ENCODE measurements at places on chromosomes 3 and 15.

DNA sequence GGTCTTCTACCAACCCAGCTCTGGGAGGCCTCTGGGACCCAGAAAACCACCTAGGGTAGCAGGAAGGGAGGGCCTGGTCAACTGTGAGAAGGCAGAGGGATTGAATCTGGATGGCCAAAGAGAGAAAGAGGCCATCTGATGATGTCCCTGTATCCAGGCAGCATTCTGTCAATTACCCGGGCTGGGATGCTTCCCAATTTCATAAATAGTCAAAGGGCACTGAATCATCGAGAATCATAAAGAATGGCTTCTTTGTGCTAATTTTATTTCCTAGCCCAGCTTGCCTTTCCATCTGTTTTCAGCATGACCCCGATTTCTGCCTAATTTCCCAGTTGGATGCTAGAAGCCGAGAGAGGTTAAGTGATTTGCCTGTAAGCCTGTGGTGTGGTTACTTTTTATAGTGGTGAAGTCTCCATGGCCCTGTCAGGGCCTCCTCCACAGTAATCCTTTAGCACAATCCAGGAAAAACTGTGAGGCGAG lies 129.2 kb downstream of the FAM43A start:
- no peak for DNase-seq

GRCh38 chr3:37625051-37625450 lies 236.6 kb upstream of the CTDSPL start:
- no peak for DNase-seq

DNA sequence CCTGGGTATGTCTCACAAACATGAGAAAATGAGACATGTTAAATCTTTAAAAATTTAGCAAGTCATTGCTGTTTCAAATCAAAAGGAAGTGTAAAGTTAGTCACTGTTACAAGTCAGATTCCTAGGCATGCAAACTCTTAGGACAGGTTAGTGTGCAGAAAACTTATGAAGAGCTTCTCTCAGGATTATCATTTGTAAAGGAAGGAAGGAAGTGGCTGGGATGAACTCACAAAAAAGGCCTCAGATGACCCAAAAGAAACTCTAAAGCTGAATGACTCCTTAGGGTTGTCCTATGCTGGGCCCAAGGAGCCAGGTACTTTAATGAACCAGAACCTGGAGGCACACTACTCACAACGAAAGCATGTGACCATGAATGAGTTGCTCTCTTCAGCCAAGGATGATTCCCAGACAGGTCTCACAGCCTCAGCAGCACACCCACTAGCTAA lies 25.0 kb downstream of the MSL2 start:
- DNase-seq: no peak

GRCh38 chr3:188453431-188454384 lies 299.8 kb downstream of the LPP start:
- no peak for DNase-seq

- DNase-seq: no peak
Measured at GRCh38 chr3:195285372-195285771, 14.4 kb upstream of the XXYLT1 start.

DNA sequence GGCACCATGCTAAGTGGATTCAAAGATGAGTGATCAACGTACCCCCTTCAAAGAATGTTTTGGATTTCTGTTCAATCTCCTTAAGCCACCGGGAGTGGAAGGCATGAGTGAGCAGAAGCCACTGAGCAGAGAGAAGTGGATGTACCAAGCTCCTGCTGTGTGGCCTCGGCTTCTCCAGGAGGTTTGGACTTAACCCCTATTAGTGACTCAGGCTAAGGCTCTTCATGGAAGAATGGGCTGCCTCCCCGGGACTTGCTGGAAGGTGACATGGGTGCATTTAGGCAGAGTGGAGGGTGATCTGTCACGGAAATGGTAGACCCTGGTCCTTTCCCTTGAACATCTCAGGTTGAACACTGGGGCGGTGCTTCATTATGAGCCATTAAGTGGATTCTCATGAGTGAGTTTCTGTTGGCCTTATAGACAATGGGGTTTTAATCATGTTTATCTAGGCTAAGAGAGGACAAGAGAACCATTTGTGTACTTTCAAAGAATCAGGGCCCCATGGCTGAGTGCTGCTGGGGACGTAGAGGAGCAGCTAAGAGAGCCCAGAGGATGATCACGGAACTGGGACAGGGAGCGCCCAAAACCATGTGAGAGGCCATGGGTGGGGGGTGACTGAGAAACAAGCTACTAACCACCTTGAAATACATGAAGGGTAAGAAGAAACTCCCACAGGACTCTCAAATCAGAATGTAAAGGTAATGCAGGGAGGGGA lies 62.2 kb downstream of the HES1 start:
- DNase-seq: no peak

DNA sequence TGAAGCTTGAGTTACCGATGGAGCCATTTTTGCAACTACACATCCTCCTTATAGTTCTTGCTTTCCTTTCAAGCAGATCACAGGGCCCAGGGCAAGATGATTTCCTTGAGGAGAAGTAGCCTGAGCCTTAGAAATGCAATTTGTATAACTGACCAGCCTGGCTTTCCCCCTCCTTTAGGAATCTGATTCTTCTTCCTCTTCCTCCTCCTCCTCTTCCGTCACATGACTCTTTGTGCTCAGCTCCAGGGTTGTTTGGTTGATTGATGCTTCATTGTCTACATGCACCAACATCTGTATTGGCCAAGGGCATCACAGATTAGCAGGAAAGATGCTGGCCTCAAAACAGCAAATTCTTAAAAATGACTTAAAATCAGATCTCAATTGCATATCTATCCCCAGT lies 3.3 kb downstream of the SNAPC5 start:
- DNase-seq: no peak

DNA sequence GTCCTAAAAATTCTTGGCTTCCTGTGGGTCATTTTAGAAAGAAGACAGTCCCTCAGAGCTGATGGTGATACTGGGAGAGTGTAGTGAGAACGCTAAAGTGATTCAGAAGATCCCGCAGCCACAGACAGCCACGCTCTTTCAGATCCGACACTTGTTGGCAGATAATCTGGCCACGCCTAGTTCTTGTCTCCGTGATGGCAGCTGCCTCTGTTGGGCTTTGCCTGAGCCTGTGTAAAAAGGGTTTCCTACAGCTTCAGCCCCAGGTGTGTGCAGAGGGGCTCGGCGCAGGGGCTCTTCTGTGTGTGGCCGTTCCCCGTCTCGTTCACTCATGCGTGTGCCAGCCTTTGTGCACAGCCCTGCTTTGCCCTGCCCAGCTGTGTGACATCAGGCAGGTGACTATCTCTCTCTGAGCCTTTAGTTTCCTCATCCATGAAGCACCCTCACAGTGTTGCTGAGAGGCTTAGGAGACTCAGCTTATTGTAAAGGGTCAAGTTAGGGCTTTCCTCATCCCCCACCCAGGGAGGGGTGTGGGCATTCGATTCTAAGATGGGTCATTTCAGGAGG lies 6.3 kb downstream of the IRAK2 start:
- no peak for DNase-seq

DNA sequence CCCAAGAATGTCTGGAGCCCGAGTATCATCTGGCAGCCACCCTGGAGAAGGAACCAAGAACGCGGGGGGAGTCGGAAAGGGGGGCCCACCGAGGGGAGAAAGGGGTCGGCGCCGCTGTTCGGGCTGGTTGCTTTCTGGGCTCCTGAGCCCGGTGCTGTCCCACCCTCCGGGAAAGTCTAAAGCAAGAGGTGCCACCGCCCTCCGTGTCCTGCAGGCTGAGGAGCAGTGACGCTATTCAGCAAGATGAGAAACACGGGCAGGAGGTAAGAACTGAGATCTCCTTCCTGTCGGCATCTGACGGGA lies 234.8 kb downstream of the XXYLT1 start:
- DNase-seq: no peak

DNA sequence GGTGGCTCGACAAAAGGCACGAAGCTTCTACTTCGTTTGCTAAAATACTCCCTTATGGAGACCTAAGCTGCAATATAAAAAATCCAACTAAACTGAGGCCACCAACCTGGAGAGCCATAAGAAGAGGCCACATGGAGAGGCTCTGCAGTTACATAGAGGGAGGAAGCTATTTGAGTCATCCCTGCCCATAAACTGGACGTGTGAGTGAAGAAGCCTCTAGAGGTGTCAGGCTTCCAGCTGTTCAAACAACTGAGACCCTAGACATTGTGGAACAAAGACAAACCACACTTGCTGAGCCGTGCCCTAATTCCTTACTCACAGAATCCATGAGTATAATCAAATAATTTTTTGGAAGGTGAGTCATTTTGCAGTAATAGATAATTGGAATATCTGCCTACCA lies 50.2 kb upstream of the GMNC start:
- no peak for DNase-seq

GRCh38 chr3:122665881-122666280 lies 14.8 kb upstream of the PARP14 start:
- DNase-seq: no peak

- DNase-seq: no peak
Measured at GRCh38 chr3:18499301-18499700, 74.2 kb upstream of the SATB1 start.

DNA sequence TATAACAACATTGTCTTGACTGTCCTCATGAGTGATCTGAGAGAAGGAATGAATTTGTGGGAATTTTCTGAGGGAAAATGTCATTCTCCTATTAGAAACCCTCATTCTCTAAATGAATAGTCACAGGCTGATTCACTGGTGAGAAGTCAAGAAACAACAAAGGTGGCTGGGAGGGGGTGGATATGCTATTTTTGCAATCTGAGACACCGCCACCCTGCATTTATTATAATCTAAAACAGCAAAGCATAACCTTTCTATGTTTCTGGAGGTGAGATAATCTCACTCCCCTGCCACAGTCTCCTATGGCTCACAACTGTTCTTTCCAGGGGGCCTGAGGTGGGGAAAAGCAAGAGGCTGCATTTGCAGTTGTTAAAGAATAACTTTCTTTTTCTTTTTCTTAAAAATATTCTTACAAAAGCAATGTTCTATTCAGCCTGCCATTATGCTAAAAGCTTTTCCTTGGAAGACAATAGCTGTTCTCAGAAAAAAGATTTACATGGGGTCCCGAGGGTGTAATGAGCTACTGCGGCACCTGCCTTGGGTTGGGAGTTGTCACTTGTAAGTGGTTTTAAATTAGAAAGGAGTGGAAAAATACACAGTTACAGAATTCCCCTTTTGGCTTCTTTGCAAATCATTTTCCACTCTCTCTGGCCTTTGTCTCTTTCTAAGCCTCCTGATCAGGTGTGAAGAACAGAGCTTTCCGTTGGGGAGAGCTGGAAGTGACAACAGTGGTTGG lies 220.9 kb downstream of the AGBL1 start:
- no peak for DNase-seq

GRCh38 chr3:77045686-77046085 lies 5.8 kb downstream of the ROBO2 start:
- DNase-seq: no peak

GRCh38 chr3:64853456-64853855 lies 165.7 kb upstream of the ADAMTS9 start:
- no peak for DNase-seq

DNA sequence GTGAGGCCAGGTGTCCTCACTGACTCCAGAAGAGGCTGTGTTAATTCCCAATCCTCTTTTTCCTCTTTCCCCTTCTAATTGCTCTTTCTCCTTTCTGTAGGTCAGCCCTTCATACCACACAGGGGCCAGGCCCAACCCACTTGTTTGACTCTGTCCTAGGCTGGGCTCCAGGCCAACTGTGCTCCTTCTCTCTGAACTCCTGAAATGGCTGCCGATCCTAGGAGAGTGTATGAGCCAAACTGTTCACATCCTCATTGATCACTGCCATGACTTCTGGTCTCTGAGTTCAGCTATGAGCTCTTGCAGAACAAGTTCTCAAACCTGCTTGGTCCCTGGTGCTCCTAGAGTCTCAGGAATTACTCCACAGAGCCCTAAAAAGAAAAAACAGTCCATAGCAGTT lies 145.1 kb downstream of the VGLL4 start:
- DNase-seq: no peak

DNA sequence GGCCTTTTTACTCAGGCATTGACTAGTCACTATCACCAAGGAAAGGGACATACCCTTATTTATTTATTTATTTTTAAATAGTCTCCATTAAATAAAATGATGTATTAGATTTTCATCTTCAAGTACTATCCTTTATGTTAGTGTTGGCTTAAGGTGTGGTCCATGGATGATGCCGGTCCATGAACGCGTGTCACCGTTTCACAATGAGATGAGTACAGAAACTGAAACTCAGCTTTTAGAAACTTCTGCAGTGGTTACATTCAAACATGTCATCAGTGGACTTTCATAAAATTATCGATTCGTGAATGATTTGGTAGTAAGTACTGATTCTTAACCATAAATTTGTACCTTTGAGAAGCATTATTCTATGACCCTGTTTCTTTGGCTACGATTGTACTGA lies 166.6 kb downstream of the SATB1 start:
- DNase-seq: no peak

DNA sequence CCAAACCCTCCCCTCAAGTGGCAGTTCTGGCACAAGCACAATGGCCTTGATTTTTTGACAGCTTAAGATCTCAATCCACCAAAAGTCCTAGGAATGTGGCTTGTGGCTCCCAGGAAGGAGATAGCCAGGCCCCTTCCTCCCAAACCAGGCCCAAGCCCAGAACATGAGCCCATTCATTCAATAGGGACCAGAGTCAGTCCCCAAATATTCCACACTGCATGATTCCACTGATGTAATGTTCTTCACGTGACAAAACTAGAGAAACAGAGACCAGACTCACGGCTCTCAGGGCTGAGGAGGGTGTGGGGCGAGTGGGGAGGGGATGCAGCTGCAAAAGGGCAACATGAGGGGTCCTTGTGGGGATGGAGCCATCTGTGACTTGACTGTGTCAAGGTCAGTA lies 25.5 kb downstream of the ABTB1 start:
- DNase-seq: no peak

DNA sequence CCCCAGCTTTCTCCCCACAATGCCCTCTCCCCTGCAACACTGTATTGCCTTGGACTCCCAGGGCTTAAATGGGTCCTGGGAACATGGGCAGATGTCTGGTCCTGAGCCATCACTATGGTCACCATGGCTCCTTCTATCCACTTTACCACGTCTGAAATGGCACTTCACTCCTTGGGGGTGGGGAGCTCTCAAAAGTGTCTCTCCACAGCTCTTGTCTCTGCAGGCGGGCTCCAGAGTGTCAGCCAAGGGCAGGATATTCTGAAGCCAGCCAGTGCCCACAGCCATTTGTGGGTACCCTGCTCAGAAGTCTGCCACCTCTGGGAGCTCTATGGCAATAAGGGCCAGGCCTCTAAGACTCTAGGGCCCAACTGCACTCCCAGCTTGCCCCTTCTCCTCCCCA lies 163.9 kb downstream of the PPM1L start:
- DNase-seq: no peak

DNA sequence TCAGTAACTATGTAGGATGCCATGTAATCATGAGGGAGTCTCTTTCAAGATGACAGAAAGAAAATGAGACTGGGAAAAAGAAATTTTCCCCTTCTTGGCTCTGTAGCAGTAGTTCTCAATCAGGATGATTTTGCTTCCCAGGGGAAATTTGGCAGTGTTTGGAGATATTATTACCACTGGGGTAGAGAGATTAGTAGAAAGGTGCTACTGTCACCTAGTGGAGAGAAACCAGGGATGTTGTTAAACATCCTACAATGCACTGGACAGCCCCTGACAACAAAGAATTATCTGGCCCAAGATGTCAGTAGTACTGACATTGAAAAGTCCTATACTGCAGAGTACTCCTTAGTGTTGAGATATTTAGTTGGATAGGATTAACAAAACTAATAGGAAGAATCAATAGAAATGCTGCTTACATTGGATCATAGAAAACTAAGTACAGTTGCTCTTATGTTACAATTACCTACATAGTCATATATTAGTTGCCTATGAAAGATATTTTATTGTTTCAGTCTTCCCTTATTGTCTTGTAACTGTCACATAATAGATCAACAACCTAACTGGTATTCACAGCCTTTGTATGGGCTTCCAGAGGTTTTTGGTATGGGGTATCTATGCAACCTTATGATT lies 433.3 kb downstream of the RAP2B start:
- no peak for DNase-seq

GRCh38 chr3:65019443-65020055 lies 331.7 kb upstream of the ADAMTS9 start:
- no peak for DNase-seq
